ENCODE measurements at places on chromosomes 7 and 10.

DNA sequence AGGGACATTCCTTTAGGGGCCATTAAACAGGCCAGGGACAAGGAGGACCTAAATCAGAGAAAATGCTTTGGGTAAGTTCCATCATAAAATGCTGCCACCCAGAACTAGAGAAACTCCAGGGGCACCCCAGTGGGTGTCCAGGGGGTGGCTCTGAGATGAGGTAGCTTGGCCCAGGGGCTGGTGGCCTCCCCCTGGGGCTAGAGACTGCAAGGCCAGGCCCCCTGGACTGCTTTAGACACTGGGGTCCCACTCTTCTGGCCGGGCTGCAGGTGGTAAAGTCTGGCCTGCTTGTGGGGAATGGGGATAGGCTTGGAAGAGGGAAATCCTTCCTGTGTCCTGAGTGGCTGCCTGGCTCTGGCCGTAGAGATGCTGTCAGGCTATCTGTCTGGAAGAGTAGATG is 169.6 kb upstream of the PODXL start:
- no peak for DNase-seq

DNA sequence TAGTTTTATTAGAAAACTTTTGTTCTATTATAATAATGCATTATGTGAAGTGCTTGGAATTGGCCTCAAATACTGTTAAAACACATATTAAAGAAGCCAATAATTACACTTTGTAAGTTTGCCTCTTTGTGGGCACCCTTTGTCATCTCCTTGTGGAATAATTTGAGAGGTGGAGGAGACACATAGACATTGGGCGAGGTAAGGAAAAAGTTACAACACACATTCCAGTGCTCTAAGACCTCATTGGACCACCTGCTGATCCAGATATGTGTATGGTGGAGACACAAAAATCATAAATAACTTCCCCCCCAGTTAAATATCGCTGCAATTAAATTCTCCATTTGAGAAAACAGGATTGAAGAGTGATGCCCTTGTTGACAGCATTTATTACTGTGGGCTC is 511.8 kb downstream of the GFRA1 start:
- DNase-seq = no peak

- DNase-seq = no peak
These were observed 49.0 kb downstream of the CCDC71L start for GRCh38 chr7:106611911-106612310.

GRCh38 chr7:140539461-140539860 is 60.2 kb upstream of the MKRN1 start:
- DNase-seq = no peak

All from activated naive CD8-positive, alpha-beta T cell treated with anti-CD3 and anti-CD28 coated beads, Interleukin-2, amount 50 U/mL, for 16 hours (primary cell).